ENCODE measurements at places on chromosomes 7 and 10.

DNA sequence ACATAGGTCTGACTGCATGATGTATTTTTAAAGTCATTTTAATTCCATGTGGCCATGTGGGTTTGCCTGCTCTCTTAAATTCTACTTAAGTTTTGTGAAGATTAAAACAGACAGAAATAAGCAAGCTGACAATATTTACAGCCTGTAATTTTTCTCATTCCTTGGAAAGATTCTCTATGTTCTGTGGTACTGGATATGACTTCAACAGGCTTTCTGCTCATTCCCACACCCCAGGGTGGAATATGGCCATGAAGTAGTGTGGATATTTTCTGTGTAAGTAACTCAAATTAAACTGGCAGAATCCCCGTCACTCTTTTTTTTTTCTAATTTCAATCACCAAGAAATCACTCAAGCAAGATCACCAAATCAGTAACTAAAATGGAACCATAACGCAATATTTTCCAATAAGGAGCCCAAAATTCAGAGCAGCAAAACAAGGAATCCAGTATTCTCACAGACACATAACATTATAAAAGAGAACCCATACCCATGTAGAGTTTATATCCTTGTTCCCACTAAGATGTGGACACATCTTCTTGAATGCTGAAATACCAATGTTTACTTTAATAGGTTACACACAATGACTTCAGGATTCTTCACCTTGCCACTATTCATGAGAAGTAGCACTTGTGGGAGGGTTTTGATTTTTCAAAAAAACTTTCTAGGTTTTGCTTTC, 5.7 kb downstream of the HOXA5 start:
- no peak for DNase-seq

DNA sequence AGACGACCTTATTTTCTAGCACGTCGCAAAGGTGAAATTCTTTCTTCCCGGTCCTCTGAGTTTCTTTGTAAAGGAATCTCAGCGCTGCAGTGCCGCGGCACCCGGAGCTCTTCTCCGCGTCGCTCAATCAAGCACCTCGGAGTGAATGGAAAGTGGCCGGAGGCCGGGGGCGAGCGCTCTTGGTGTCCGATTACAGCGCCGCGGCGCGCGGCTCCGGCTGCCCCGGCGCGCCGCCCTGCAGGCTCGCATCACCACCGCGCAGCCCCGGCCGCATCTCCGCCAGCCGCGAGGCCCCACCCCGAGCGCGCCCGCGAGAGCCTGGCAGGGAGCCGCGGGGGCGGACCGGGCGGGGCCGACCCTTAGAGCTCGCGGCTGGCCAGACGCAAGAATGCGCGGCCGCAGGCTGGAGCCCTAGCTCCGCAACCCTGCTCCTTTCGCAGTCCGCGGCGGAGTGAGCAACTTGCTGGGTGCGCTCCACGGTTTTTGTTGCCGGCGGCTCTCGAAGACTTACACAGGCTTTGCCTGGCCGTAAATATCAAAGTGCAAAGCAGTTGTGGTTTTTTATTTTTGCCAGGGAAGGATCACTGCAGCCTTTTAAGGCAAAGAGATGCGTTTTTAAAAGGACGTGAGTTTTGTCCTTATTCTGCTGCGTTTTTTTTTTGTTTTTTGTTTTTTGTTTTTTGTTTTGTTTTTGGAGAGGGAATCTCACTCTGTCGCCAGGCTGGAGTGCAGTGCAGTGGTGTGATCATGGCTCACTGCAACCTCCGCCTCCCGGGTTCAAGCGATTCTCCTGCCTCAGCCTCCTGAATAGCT, at the start of gene SEMA3C:
Gene SEMA3C, minus strand, starts transcription at position 143 of the 813 bp plus-strand sequence. CDS start 2,270 bp downstream, outside the sequence.
- DNase-seq = peak; percentile 37

- DNase-seq = no peak
Measured at GRCh38 chr10:72228318-72228751, 12.3 kb upstream of the ASCC1 start.

GRCh38 chr10:62243647-62243997, 25.0 kb downstream of the RTKN2 start:
- DNase-seq = no peak

- no peak for DNase-seq
Measured at GRCh38 chr10:125037145-125037877, 95.4 kb downstream of the ZRANB1 start.

- no peak for DNase-seq
Measured at GRCh38 chr7:11317766-11318165, 344.1 kb downstream of the PHF14 start.

DNA sequence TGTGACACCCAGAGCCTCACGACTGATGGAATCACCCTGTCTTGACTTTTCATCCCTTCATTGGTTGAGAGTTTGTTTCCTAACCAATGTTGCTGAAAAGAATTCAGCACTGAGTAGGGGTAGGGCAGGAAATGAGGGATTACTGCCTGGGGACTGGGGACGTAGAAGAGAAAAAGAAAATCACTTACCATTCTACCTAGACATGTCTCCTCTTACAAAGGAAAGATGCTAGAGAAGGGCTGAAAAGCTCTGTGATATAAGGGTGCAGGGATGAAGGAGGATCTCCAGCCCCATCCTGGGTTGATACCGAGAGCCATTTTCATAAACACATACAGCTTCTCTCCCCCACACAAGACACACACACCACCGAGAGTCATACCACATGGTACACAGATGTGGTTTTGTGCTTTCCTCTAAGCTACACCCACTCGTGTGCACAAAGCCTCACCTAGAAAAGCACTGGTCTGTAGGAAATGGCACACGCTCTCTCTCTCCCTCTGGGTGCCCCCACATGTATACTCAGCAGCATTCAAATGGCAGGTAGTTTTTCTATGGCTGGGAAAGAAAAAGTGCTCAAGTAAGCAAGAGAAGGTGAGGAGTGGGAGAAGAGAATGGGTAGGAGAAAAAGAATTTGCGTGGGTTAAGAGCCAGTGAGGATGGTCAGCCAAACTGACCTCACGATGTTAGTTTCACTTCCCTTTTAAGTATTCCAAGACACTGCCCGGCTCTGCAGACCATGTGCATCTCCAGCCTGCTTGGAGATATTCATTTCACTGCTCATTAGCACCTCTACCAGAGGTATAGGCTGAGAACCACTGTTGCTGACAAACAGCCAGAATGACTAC, 85.8 kb downstream of the CALD1 start:
- DNase-seq = peak; percentile 32

DNA sequence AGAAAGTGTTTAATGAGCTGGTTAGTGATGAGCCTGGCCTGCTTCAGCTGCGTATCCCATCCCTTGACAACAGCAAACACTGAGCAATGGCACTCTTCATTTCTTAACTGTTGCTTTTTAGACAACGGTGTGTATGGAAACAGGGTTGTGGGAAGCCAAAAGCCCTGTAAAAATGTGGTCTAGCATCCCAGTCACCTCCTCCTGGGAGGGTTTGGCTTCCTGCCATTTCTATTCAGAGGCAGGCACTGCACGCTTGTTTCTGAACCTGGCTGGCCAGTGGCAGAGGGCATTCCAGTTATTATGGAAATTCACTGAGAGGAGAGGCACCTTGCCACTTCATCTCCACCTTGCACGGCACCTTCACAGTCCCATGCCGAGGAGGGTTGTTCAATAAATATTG, 123.0 kb upstream of the ADARB2 start:
- no peak for DNase-seq

DNA sequence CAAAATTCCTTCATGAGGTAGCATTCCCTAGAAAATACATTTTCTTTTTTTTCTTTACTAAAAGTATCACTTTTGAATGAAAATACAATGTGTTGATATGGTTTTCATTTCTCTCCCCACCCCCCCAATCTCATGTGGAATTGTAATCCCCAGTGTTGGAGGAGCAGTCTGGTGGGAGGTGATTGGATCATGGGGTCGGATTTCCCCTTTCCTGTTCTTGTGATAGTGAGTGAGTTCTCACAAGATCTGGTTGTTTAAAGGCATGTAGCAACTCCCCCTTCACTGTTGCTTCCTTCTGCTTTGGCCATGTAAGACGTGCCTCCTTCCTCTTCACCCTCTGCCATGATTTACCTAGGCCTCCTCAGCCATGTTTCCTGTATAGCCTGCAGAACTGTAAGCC, 790.3 kb upstream of the KCND2 start:
- no peak for DNase-seq

- DNase-seq = no peak
Measured at GRCh38 chr10:24866604-24867583, 85.5 kb downstream of the PRTFDC1 start.

DNA sequence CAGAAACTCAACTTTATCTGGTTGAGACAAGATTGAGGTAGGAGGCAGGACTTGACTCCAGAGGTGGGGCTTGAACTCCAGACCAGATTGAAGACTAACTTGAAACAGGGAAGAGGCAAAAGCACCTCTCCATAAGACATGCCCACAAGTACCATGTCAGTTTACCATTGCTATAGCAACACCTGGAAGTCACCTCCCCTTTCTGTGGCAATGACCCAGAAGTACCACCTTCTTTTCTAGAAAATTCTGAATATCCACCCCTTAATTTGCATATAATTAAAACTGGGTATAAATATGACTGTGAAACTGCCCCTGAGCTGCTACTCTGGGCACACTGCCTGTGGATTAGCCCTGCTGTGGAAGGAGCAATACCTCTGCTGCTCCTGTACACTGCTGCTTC, 4.9 kb upstream of the TOMM7 start:
- DNase-seq = no peak

DNA sequence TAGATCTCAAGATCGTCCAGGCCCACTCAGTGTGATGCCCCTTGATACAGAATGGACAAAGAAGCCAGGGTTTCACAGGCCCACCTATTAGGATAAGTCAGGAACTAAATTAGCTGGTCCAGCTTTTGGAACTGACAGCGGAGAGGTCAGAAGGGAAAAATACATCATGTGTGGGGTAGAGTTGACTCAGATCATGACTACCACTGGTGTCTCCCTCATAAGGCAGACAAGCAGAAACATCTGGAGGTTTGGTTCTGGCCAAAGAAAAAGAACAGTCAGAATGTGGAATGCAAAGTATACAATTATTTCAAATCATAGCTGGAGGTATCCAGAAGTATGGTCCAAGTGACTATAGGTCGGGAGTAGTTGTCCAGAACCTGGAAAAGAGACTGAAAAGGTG, 621.1 kb upstream of the CELF2 start:
- no peak for DNase-seq

DNA sequence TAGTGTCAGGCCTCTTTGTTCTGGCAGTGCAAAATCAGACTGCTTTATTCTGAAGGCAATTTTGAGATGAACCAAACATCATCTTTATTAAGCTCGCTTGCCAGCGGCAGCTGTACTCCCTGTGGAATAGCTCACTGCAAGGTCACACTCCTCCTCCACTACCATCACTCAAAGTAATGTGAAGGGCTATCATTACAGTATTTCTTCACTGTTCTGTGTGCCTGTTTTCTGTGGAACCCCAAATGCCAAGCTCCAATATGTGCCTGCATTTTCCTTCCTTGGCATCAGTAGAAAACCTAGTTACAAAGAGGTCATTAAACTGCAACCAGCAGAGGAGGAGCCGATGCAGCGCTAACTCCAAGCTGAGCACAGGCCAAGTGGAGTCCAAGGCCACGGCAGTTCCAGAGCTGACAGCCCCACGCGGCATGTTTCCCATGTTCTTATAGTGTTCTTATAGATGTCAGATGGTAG, 21.4 kb downstream of the BCCIP start:
- no peak for DNase-seq

DNA sequence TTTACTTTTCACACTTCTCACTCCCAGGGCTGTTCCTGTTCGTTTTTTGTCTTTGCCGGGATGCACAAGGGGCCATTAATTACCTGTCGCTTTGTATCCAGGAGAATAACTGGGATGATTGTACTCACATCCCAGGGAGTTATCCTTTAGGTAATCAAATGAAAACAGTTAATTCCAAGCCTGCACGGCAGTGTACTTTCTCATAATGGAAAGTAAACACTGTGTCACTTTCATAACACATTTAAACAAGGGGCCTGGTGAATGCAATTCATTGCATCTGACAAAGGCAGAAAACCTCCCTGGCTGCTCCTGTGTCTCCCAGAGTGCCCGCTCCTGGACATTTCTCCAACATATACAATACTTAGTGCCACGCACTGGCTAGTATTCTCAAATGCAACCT, 138.7 kb upstream of the CELF2 start:
- DNase-seq = no peak

GRCh38 chr10:104842704-104843103, 201.6 kb downstream of the SORCS3 start:
- no peak for DNase-seq

GRCh38 chr10:79137826-79138225, 69.1 kb downstream of the ZMIZ1 start:
- DNase-seq = peak; percentile 71

- no peak for DNase-seq
Measured at GRCh38 chr10:33240258-33240657, 94.2 kb downstream of the NRP1 start.

GRCh38 chr10:19904202-19904661, 88.0 kb downstream of the PLXDC2 start:
- no peak for DNase-seq

- DNase-seq = no peak
Measured at GRCh38 chr7:153030976-153031375, 271.4 kb downstream of the ACTR3B start.

- no peak for DNase-seq
Measured at GRCh38 chr7:144474800-144475615, 71.5 kb upstream of the NOBOX start.

DNA sequence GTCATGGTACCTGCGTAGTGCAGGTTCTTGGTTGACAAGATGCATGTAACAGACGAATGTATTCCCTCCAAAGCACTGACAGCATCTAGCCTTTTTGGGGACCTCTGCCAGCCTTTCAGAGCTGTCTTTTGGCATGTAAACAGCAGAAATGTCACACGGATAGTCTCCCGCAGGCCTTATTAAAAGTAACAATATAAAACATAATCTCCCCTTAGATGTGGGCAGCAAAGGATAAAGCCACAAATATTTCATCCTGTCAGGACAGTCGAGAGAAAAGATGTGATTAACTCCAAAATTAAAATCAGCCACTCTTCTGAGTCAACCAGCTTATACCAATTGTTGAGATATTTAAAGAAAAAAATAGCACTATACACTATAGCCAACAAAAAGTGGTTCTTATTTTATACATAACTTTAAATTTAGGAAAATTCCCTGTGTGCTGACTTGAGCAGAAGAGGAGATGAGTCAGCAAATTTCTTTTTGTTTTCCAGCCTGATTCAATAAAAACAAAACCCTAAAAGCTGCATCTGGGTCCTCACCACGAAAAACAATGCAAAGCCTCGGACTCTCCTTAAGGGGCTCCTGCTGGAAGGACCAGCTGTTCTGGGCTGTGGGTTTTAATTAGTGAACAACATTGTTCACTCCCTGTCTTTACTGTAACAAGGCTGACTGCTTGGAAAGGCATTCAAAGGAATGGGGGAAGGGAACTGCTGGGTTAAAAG, 240.2 kb downstream of the ADAM12 start:
- no peak for DNase-seq

DNA sequence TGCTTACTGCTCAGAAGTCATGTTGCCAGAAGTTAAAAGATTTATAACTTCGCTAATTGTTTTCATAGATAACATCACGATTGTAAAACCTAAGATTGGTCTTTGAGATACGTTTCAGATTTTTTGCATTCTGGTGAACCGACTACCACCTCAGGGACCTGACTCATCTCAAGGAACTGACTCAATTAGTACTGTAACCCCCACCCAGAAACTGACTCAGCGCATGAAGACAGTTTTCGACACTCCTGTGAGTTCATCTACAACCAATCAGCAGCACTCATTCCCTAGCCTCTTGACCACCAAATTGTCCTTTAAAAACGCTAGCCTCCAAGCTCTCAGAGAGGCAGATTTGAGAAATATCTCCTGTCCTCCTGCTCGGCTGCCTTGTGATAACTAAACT, 72.3 kb downstream of the ELMO1 start:
- peak; percentile 71 for DNase-seq

GRCh38 chr10:42754155-42755027, 28.2 kb upstream of the BMS1 start:
- peak; percentile 43 for DNase-seq

- DNase-seq = peak; percentile 2
Measured at GRCh38 chr7:43766564-43766963, 8.1 kb downstream of the BLVRA start.
